ENCODE measurements at places on chromosomes 2 and 18. TPM values are rescaled to one million over a fixed set of nuclear protein-coding genes. Genes with fewer than 3 reads are reported as not detected.

DNA sequence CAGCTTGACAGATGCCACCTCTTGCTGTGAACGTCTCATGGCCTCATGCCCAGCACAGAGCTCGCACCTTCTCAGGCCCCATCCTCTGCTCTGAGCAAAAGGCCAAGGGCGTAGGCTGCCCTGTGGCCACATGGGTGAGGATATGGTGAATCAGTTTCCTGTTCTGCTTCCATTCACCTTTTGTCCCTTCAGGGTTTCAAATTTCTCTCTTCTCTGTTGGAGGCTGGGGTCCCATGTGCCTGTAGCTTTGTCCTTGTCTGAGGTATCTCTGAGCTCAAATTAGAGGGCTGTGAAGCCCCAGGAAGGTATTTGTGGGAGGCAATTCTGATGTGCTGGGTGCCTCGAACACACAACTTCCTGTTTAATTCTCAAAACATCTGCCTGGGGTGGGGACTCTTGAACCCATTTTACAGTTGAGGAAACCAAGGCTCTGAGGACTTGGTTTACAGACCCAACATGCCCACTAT is 29.0 kb downstream of the ZAP70 start:
- peaks cover 65% of the 10 kb centered on the region for H3K4me1 ChIP-seq
- no peaks in the 10 kb centered on the region for H3K27me3 ChIP-seq
- H3K27ac ChIP-seq, result no peak overlapping the region
- no peak overlapping the region for H3K4me3 ChIP-seq
- peaks cover 24% of the 10 kb centered on the region for H3K36me3 ChIP-seq

GRCh38 chr2:105636109-105636740 is 108.5 kb upstream of the NCK2 start:
- H3K27me3 ChIP-seq, result no peaks in the 10 kb centered on the region
- H3K27ac ChIP-seq, result no peak overlapping the region

DNA sequence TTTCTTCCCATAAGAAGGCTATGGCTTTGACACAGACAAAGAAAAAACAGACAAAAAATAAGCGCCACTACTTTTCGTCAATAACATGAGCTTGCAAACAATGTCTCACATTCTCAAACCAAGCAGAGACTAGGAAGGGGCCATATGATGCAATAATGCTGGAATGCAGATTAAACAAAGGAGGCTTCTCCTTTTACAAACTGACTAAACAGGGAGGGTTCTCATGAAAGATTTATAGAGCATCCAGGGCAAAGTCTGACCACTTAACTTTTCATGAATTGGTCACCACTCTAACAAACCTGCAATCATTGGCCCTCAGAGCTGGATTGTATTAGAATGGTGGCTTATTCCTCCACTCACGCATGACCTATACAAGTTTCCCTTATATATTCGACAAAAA is 663.3 kb upstream of the CHAC2 start:
- H3K27me3 ChIP-seq, result no peaks in the 10 kb centered on the region
- H3K4me3 ChIP-seq, result no peak overlapping the region
- H3K27ac ChIP-seq, result no peak overlapping the region
- H3K36me3 ChIP-seq, result no peaks in the 10 kb centered on the region

ERFE gene
- 0.24 TPM for total RNA-seq

ERMN gene
- 0.64 TPM for total RNA-seq

DNA sequence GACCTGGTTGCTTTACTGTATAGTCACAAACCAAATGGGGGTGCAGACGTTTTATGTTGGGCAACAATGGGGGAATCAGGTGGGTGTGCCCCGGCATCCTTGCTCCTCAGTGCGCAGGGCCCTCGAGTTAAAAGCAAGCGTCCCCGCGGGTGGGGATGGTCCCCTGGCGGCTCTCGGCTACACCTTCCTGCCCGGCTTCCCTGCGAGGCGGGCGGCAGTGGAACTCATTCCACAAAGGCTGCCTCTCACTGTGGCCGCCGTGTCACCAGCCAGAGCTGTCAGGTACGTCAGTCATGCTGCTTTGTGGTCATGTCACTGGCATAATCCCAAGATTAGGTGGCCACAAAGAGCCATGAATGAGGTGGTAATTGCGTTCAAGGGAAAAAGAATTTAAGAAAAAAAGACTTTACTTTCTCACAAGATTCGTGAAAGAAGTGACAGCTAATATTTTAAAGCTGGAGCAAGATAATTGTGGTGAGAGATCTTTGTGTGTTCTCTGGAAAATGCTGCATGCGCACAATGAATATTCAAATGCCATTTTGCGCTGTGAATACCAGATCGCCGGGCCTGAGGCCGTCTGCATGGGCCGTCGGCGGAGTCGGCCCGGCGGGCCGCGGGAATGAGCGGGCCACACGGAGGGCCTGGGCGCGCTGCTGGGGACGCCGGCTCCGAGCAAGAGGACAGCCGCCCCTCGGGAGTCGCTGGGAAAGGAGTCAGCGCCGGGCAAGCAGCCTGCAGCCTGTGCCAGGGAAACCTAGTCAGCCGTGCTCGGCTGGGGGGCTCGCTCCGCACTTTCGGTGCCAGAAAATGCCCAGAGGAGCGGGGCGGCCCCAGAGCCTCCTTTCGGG is 82.3 kb upstream of the LDLRAD4 start:
- H3K4me3 ChIP-seq, result peak overlapping the region; percentile 80
- no peaks in the 10 kb centered on the region for H3K36me3 ChIP-seq
- H3K27me3 ChIP-seq, result no peaks in the 10 kb centered on the region
- peaks cover 10% of the 10 kb centered on the region for H3K4me1 ChIP-seq

DNA sequence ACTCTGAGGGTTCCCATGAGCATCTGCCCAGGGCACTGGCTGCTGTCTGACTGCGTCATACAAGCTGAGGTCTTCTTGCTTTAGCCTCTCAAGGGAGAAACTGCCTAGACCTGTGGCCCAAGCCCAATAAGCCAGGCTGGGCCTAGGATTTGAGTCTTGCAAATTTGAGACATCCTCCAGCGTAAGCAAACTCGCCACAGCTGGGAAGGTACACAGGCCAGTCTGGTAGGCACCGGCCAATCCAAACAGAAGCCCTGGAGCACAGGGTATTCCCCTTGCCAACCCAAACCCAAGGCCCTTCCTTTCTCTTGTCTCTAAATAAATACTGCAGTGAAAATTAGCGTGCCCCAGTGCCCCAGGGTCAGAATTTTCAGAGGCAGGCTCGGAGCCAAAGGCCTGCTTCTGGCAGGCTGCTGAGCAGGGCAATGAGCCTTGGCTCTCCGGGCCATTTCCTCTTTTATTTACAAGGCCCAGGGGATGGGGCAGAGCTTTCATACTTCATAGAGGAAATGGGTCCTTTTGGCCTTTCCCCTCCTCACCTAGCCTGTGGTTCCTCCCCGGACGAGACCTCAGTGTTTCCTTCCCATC is 33.3 kb downstream of the POLR1A start:
- no peak overlapping the region for H3K27ac ChIP-seq
- H3K36me3 ChIP-seq, result peaks cover 24% of the 10 kb centered on the region
- no peaks in the 10 kb centered on the region for H3K27me3 ChIP-seq
- peaks cover 18% of the 10 kb centered on the region for H3K4me1 ChIP-seq
- no peak for DNase-seq

SIX2 gene
- 0.09 TPM for total RNA-seq

GRCh38 chr18:75074196-75075015 is 134.5 kb downstream of the PTGR3 start:
- no peak overlapping the region for H3K27ac ChIP-seq
- no peak for DNase-seq
- no peak overlapping the region for H3K4me3 ChIP-seq
- peaks cover 31% of the 10 kb centered on the region for H3K4me1 ChIP-seq

GRCh38 chr2:113070606-113070975 is 2.8 kb downstream of the IL1F10 start:
- DNase-seq, result no peak
- H3K27ac ChIP-seq, result no peak overlapping the region
- H3K27me3 ChIP-seq, result no peaks in the 10 kb centered on the region

PID1 gene
- total RNA-seq, result not detected

DNA sequence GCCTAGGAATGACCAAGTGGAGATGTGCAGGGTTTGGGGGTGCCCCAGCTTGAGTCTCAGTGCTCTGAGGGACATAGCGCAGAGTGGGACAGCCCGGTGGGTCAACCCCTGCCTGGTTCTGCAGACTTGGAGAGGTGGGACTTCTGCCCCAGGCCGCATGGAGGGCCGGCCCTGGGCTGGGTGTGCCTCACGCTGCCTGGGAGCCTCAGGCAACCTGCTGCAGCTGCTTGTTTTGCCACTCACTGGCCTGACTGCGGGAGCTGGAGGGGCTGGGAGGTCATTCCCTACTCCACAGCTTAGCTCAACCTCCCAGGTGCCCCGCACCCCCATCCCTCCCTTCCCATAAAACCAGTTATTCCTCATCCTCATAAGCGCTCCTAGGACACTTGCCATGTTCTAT is 33.1 kb downstream of the ODC1 start:
- H3K27ac ChIP-seq, result no peak overlapping the region
- H3K4me1 ChIP-seq, result no peaks in the 10 kb centered on the region
- peaks cover 4% of the 10 kb centered on the region for H3K36me3 ChIP-seq
- H3K4me3 ChIP-seq, result no peak overlapping the region

- H3K4me3 ChIP-seq, result peak overlapping the region; percentile 76
- DNase-seq, result no peak
- H3K4me1 ChIP-seq, result peaks cover 67% of the 10 kb centered on the region
- H3K27me3 ChIP-seq, result no peaks in the 10 kb centered on the region
Measured at GRCh38 chr2:10304458-10305253, 2.0 kb downstream of the HPCAL1 start.

DNA sequence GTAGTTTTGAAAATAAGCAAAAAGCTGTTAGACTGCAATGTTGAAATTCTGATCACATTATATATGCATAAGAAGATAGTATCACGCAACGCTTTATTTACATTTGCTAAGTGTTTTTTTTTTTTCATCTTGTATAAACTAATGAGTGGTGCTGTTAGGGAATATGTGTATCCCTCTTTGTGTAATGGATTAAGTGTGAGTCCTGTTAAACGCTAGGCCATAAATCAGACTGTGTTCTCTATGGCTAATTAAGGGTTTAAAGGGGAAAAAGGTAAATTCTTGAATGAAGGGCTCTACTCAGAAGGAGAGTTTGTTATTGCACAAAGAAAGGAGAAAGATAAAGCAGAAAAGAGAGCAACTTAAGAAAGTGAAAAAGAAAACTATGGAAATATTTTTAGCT is 4.8 kb upstream of the ASXL3 start:
- DNase-seq, result no peak
- H3K36me3 ChIP-seq, result no peaks in the 10 kb centered on the region
- H3K27me3 ChIP-seq, result no peaks in the 10 kb centered on the region
- no peaks in the 10 kb centered on the region for H3K4me1 ChIP-seq

POTEF gene
- total RNA-seq, result not detected

DNA sequence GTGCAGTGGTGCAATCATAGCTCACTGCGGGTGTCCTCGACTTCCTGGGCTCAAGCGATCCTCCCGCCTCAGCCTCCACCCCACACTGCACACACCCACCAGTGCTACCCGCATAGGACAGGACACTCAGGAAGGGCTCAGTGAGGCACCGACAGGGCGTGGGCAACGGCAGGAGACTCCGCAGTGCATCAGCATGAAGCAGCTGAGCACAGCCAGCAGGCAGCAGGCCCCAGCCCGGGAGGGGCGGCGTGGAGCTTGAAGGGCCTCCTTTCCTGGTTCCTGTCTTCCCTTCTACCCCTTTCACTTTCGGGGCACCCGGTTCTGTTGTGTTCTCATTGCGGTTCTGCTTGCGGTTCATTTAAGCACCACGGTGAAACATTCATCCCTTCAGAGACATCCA is 89.8 kb downstream of the ZNF516 start:
- H3K27ac ChIP-seq, result no peak overlapping the region
- H3K4me1 ChIP-seq, result no peaks in the 10 kb centered on the region
- no peak for DNase-seq
- no peaks in the 10 kb centered on the region for H3K27me3 ChIP-seq

DNA sequence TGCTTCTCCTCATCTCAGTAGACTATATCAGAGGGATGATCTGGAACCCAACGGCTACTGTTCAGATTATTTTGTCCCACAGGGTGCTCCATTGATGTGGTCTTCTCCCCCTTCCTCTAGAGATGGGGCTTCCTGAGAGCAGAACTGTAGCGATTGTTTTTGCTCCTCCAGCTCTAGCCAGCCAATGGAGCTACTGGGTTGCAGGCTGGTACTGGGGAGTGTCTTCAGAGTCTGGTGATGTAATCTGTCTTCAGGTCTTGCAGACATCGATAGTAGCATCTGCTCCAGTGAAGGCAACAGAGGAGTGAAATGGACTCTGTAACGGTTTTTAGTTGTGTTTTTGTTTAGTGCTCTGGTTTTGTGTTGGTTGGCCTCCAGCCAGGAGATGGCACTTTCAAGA is 621.9 kb downstream of the RNF144A start:
- H3K36me3 ChIP-seq, result no peaks in the 10 kb centered on the region
- peaks cover 5% of the 10 kb centered on the region for H3K4me1 ChIP-seq
- H3K4me3 ChIP-seq, result no peak overlapping the region
- no peak overlapping the region for H3K27ac ChIP-seq
- peak; percentile 14 for DNase-seq

DNA sequence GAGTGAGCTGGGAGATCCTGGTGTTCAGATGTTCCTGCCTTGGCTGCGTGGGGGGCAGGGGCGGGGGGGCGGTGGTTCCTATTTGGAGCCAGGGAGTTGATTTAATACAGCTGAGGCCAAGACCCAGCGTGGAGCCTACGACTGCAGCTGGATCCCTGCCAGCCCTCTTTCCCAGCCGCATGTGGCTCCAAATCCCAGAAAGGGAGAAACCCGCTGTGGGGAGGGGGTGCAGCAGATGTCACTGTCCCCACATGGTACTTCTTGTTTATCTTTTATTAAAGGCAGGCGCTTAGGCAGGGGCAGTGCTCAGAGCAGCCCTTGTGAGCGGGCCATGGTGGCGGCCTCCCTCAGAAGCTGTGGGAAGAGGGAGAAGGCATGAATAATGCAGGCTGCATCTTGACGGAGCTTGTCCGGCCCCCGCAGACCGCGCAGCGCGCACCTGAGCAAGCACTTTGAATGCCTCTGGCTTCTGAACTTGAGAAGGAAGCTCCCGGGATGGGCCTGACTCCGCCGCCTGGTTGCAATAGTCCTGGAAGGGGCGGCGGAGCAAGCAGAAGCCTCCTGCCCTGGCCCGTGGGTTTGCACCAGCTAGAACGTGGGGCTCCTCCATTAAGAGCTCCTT is 112.1 kb downstream of the GLI2 start:
- no peaks in the 10 kb centered on the region for H3K4me1 ChIP-seq
- no peaks in the 10 kb centered on the region for H3K36me3 ChIP-seq
- no peak overlapping the region for H3K4me3 ChIP-seq
- H3K27me3 ChIP-seq, result no peaks in the 10 kb centered on the region

- no peak for DNase-seq
- H3K27me3 ChIP-seq, result no peaks in the 10 kb centered on the region
- H3K27ac ChIP-seq, result no peak overlapping the region
- H3K4me3 ChIP-seq, result no peak overlapping the region
Measured at GRCh38 chr2:172976116-172976515, 99.5 kb upstream of the MAP3K20 start.

CCDC150 gene
- 8.2 TPM for total RNA-seq

POTEC gene
- not detected for total RNA-seq

SERPINB4 gene
- not detected for total RNA-seq

RGPD8 gene
- 15.5 TPM for total RNA-seq

ACMSD gene
- not detected for total RNA-seq

DNA sequence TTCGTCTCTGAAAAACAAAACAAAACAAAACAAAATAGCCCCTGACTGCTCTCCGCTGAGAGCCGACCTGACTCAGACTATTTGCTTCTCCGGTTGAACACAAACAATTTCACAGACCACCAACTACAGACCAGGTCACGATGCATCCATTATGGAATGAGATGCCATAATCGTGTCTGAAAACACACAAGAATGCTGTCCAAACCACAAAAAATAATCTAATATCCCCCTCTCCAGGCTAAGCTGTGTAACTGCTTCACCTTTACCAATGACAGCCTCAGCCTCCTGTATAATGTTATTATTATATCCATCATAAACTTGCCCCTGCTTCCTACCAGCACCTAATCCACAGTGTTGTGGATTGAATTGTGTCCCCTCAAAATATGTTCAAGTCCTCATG is 114.7 kb downstream of the DNAH6 start:
- no peak for DNase-seq
- H3K4me3 ChIP-seq, result no peak overlapping the region
- no peaks in the 10 kb centered on the region for H3K27me3 ChIP-seq
- H3K36me3 ChIP-seq, result no peaks in the 10 kb centered on the region

- no peak overlapping the region for H3K4me3 ChIP-seq
- H3K36me3 ChIP-seq, result no peaks in the 10 kb centered on the region
Measured at GRCh38 chr2:68762100-68762499, 27.5 kb downstream of the ARHGAP25 start.

All from CD8-positive, alpha-beta memory T cell (primary cell).